ENCODE measurements at places on chromosomes 7 and 10.
A peak's percentile ranks its signal among the peaks of the same experiment; 100 is the strongest.

DNA sequence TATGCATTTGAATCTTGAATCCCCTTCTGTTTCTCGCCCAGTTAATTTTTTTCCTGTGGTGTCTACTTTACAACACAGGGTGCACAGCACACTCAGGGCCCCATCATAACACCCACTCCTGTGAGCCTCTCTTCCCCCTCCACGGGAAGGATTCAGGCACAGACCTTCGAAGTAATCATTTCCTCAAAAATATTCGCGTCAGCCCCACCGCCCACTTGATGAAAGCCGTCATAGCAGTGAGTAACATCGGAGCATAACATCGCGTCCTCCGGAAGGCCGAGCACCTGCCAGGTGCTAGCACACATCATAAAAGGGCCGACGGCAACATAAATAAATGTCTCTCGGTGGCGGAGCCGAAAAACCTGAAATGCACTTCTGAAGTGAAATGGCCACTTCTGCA lies 201.7 kb upstream of the ADARB2 start:
- DNase-seq = no peak

DNA sequence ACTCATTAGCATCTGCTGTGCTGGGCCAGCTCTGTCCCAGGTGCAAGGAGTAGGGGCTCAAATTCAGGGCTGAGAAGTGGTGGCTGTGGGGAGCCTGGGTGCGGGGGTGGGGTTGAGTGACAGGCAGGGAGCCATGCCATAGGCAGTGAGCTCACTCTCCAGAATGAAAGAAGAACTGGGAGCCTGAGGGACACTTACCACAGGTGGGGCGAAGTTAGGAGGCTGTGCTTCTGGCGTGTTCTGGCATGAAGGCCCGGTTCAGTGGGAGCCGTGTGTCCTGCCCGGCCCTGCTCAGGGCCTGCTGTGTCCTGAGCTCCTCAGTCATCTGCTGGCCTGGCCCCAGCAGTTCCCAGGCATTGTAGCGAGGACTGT lies 62.5 kb downstream of the MKI67 start:
- DNase-seq = no peak

DNA sequence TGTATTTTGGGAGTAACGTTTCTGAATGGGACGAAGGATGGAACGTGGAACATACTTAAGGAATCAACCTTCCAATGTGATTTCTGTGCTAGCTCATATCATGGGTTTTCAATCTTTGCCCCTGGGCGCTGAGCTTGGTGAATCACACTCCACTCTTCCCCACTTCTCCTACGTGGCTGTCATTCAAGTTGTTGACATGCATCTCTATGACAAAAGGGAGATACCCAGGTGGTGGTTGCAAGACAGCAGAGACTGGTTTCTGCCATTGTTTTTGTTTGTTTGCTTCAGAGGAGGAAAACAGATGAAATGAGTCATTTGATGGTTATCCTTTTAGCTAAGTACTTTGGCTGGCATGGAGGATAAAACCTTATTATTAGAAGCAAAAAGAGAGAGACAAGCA lies 573.9 kb downstream of the GATA3 start:
- DNase-seq = no peak

DNA sequence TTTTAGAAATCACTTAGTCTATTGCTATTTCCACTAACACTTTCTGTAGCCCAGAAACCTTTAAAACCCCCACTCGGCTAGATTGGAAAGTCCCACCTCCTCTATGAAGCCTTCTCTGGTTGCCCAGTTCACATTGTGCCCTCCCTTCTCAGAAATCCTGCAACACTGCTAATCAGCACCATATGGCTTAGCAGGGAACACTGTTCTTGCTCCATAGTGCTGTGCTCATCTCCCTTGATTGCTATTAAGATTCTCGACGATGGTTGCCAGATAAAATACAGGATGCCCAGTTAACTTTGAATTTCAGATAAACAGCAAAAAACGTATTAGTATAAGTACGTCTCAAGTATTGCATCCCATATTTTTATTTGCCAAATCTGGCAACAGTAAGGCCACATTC lies 40.1 kb upstream of the XPNPEP1 start:
- no peak for DNase-seq

GRCh38 chr7:45202625-45203024 lies 45.0 kb downstream of the RAMP3 start:
- DNase-seq = no peak

GRCh38 chr7:133776266-133776665 lies 350.9 kb upstream of the LRGUK start:
- DNase-seq = no peak

DNA sequence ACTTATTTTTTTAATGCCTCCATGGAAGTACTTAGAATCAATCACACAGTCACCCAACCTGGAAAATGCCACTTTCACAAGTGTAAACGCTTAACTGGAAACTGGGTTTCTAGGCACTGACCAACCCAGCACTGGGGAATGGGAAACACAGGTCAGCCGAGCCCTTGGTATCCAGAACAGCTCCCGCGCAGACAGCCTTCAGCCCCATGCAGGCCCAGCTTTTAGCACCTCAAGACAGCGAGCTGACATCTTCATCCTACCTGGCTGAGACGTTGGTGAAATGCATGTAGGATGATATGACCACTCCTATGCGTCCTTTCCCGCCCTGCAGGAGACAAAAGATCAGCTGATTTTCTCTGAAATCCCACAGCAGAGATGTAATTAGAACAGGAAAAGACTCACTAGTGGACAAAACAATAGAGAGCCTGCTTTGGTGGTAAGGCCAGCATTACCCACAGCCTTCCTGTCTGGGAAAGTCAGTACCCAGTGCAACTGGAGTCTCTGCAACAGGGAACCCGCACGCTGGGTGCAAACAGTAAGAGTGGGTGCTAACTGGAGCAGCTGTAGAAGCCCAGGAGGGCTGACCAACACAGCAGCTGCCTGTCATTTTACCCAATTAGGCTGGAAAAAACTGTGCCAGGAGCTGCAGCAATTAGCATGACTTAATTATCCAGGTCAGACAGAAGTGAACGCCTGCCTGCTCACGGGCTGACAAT lies 153.7 kb downstream of the TNS3 start:
- DNase-seq = no peak

DNA sequence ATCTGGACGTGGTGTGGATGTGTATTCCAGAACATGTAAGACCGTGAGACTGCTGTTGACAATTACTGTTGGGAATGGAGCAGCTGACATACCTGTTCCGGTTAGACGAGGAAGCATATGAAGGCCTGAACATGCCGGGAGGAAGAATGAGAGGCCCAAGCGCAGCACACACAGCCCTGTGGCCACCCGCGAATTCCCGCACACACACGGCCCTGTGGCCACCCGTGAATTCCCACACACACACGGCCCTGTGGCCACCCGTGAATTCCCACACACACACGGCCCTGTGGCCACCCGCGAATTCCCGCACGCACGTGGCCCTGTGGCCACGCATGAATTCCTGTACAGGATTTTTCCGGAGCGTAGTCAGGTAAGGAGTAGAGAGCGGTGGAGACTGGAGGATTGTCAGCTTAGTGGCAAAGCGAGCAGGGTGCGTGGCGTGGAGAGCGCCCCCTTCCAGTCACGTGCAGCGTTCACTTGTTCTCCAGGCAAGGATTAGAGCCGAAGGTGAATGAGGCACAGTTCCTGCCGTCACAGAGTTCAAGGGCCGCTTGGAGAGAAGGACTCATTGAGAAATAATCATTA lies 9.5 kb upstream of the SUN1 start:
- DNase-seq = no peak

DNA sequence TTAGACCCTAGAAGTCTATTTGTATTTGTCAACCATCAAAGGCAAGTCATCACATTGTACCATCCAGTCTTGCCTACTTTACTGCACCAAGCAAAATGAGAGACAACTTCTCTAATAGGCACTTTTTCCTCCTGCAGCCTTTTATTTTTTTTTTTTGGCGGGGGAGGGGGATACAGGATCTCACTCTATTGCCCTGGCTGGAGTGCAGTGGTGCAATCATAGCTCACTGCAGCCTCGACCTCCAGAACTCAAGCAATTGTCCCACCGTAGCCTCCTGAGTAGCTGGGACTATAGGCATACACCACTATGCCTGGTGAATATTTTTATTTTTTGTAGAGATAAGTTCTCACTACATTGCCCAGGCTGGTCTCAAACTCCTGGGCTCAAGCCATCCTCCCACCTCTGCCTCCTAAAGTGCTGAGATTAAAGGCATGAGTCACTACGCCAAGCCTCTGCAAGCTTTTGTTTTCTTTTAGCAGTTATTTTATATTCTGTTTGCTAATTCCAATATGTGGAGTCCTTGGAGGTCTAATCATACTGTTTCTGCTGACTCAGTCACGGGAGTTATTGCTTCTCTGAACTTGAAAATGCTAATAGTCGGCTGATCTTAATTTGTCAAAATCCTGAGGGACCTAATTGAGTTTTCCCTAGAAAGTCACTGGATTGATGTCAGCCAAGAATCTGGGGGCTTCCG lies 14.2 kb downstream of the KPNA7 start:
- no peak for DNase-seq

- DNase-seq = no peak
Observed at GRCh38 chr7:20107582-20107981, 109.6 kb downstream of the MACC1 start.

DNA sequence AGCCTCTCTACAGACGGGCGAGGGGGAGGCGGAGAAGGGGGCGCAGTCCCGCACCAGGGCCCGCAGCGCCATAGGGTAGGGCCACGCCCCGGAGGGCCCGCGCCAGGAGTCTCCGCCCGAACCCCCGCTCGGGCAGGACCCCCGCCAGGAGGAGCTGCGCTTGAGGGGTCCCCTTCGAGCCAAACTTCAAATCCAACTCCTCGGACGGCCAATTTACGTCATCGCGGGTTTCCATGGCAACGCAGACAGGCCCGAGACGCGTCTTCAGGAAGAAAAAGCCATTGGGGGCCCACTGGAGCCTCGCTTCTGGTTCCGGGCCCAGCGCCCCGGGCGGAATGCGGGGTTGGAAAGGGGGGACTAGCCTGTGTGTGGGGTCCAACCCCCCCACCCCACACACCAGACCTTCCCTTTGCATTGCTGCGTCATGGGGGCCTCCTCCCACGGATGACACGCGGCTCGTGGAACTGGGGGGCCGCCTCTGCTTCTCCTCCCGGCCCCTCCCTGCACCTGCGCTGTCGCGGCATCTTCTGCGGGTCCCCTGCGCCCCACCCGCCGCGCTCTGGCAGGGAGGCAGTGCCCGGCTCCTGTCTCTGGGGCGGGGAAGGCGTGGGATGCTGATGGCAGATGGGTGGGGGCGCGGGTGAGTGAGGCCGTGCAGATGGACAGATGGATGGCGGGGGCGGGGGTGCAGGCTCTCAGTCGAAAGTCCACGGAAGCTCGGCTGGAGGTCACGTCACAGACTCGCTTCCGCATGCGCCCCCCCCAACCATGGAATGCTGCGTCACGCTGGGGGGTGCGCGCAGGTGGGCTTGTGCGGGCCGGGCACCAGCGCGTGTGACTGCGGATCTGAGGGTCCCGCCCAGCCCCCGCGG lies 1.2 kb downstream of the CALY start:
- no peak for DNase-seq

DNA sequence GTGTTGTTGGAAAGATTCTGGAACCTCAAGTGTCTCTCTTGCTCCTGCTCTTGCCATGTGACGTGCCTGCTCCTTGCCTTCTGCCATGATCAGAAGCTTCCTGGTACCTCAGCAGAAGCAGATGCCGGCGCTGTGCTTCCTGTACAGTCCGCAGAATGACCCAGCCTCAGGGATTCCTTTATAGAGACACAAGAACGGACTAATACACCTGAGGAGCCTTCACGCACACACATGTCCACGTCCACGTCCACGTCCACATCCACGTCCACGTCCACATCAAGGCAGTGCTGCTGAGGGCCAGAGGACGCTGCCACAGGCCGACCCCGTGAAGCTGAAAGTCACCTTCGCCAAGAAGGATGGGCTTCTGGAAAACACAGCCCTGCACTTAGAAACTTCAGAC lies 190.1 kb downstream of the MAD1L1 start:
- no peak for DNase-seq

DNA sequence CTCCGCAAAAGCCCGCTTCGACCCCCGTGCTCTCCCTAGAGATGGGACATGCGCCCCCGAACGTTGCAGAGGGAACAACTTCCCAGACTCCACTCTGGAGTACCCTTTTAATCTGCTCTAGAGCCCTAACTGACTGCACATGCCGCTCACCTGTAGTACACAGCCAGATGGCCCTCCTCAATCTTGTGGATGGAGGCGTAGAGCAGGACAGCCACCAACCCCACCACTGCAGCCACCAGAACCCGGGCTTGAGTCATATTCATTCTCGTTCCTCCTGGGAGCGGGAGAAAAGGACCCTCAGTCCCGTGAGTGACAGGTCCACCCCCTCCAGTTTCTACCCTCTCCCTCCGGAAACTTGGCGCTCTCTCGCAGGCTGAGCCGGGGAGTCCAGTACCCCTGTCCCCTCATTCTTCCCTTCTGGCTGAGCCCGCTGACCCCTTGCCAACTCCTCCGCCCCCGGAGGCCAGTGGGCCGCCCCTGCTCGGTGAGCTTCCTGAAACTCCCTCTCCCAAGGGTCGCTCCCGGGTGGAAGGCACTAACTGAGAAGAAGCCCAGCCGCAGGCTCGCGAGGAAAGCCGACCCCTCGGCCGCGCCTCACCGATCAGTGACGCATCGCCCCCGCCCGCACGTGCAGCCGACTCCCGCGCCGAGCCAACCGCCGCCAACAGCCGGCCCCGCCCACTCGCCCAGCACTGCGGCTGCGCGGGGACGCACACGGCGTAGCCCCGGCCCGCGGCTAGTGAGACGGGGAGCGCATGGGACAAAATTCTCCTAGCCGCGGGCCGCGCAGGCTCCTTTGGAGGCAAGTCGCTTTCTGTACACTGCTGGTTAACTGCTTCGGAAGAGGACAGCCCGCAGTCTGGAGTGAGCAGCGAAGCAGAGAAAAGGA lies at the start of gene ERLIN1:
ERLIN1 (minus strand) TSS at position 666 of the 889 bp plus-strand sequence; CDS start at position 263, 403 bp downstream.
- DNase-seq = peak; percentile 79

DNA sequence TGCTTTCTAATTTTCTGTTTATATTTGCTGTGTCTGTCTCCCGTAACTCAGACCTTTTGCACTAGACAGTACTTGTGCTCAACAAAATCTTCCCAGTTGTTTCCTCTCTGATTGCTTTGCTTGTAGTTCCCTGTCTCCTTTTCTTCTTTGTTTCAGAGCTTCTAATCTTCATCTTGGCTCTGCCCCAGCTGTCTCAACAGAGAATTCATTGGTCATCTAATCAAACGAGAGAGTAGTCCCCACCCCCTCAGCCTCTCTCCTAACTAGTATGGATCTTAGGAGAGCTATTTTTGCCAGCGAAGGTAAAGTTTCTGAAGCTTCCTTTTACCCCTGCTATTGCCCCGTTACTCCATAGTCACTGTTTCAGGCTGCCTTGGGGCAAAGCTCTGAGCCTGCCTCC lies 32.8 kb downstream of the SLC26A4 start:
- no peak for DNase-seq

DNA sequence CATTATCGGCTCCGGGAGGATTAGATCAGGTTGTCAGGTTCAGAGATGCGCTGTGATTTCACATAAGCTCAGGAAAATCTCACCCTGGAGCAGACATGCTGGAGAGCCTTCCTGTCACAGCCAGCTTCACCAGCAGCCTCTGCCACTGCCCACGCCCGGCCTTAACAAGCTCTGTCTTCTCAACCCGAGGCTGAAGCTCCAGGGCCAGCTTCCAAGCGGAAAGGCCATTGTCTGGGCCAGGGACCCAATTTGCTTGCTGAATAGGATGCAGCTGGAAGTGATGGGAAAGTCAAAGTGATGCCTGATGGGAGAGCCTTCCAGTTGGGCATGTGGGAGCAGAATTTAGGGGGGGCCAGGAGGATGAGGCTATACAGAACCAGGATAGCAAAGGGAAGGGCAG lies 36.3 kb downstream of the C10orf105 start:
- no peak for DNase-seq
